ENCODE measurements at places on chromosomes 4 and X. TPM values are rescaled to one million over a fixed set of nuclear protein-coding genes. Genes with fewer than 3 reads are reported as not detected.

The PDZD4 gene
- total RNA-seq = 2.6 TPM

The UGT2B11 gene
- total RNA-seq = not detected

The GLOD5 gene
- total RNA-seq = not detected

The IL21 gene
- total RNA-seq = not detected

The PPA2 gene
- 45.5 TPM for total RNA-seq

The DOCK11 gene
- 10.9 TPM for total RNA-seq

The CXCR3 gene
- total RNA-seq = 0.54 TPM

The GPR82 gene
- total RNA-seq = not detected

The ITIH6 gene
- total RNA-seq = 0.13 TPM

The HELT gene
- not detected for total RNA-seq

GRCh38 chrX:134604701-134605311 is 53.5 kb downstream of the PLAC1 start:
- no peaks in the 10 kb centered on the region for H3K4me1 ChIP-seq
- DNase-seq = no peak
- H3K36me3 ChIP-seq = no peaks in the 10 kb centered on the region
- no peak overlapping the region for H3K4me3 ChIP-seq

DNA sequence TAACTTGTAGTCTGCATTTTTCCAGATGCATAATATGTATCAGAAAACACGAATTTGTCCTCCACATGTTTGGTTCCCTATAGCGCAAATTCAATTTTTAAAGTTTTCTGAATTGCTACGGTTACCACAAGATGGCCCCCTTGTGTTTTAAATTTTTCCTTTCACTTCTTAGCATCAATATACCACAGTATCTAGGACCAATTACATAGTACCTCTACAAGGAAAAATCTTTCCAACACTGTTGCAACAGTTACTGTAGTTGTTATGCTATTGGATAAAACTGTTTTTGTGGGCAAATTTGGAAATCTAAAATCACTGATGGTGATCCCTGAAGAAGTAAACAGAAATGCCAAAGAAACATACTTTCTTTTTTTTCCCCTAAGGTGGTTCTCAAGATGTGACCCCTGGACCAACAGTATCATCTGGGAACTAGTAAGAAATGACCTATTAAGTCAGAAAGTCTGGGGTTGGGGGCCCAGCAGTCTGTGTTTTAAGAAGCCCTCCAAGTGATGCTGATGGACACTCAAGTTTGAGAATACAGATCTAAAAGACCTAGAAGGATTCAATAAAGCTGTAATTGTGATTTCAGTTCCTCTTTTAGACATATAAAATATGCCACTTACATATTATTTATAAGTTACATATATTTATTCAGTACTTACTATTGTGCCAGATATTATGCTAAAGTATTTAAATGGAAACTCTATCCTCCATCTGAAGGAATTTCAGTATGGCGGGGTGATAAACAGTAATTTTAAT is 3.1 kb downstream of the ZGRF1 start:
- no peak overlapping the region for H3K27ac ChIP-seq
- H3K27me3 ChIP-seq = no peaks in the 10 kb centered on the region
- no peaks in the 10 kb centered on the region for H3K36me3 ChIP-seq

GRCh38 chr4:177562859-177563258 is 120.6 kb upstream of the AGA start:
- no peaks in the 10 kb centered on the region for H3K27me3 ChIP-seq
- no peak for DNase-seq
- no peaks in the 10 kb centered on the region for H3K36me3 ChIP-seq
- H3K27ac ChIP-seq = no peak overlapping the region
- peaks cover 9% of the 10 kb centered on the region for H3K4me1 ChIP-seq
- H3K4me3 ChIP-seq = no peak overlapping the region

DNA sequence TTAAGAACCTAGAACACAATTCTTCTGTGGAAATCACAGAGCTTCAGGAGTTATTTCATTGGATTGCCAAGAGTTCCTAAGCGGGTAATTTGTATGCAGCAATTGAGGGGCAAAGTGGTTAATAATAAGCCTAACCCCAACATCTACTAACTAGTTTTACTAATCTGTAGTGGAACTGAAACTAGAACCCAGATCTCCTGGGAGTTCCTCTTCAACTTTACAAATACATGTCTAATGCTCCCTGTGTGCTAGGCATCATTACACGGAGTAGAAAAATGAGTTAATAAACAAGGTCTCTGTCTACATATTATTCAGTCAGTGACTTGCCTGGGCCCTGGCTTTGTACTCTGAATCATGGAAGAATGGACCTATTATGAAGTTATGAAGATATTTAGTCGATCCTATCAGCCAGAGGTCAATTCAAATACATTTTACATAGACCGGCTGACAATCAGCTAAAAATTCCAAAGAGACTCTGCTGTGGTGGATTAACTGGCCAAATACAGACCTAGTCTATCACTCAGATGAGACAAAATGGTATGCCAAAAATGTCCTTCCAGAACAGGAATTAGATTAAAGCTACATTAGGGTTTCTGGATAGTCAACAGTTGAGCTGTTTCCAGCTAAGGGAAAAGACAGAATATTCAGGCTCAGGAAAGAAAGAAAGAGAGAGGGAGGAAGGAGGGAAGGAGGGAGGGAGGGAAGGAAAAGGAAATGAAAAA is 326.0 kb downstream of the FBXW7 start:
- H3K36me3 ChIP-seq = no peaks in the 10 kb centered on the region
- peaks cover 25% of the 10 kb centered on the region for H3K4me1 ChIP-seq
- DNase-seq = no peak
- peaks cover 8% of the 10 kb centered on the region for H3K27me3 ChIP-seq
- no peak overlapping the region for H3K4me3 ChIP-seq
- H3K27ac ChIP-seq = no peak overlapping the region

- no peak overlapping the region for H3K4me3 ChIP-seq
- H3K36me3 ChIP-seq = no peaks in the 10 kb centered on the region
- H3K4me1 ChIP-seq = peaks cover 10% of the 10 kb centered on the region
- DNase-seq = no peak
- peak overlapping the region; percentile 26 for H3K27ac ChIP-seq
Measured at GRCh38 chr4:151667048-151667447, 93.8 kb downstream of the GATB start.

- H3K4me1 ChIP-seq = no peaks in the 10 kb centered on the region
- peaks cover 2% of the 10 kb centered on the region for H3K27me3 ChIP-seq
- H3K36me3 ChIP-seq = no peaks in the 10 kb centered on the region
- DNase-seq = peak; percentile 18
Measured at GRCh38 chrX:54423161-54423888, 16.9 kb upstream of the TSR2 start.

GRCh38 chr4:186605261-186605865 is 50.0 kb upstream of the MTNR1A start:
- H3K27me3 ChIP-seq = no peaks in the 10 kb centered on the region
- DNase-seq = no peak
- H3K27ac ChIP-seq = no peak overlapping the region
- H3K4me1 ChIP-seq = peaks cover 2% of the 10 kb centered on the region
- peaks cover 16% of the 10 kb centered on the region for H3K36me3 ChIP-seq

DNA sequence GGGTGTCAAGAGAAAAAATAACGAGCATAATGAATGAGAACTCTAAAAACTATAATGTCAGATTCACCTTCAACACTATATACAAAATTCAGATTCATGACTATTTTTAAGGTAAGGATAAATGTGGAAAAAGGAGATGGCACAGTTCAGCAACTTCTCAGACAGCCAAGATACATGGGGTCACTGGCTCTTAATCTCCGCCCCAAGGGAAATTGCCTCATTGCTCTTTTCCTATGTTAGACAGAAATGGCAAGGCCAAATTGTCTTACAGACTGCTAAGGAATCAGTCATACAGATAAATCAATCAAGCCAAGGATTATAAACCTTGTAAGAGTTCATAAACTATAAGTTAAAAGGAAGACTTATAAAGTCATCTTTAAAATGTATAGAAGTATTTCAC is 183.4 kb downstream of the OPHN1 start:
- H3K36me3 ChIP-seq = peaks cover 4% of the 10 kb centered on the region
- peak overlapping the region; percentile 52 for H3K27ac ChIP-seq
- peaks cover 2% of the 10 kb centered on the region for H3K27me3 ChIP-seq
- H3K4me3 ChIP-seq = no peak overlapping the region
- H3K4me1 ChIP-seq = peaks cover 23% of the 10 kb centered on the region
- DNase-seq = no peak

GRCh38 chr4:146023334-146023967 is 84.8 kb upstream of the ZNF827 start:
- H3K27me3 ChIP-seq = no peaks in the 10 kb centered on the region
- H3K4me3 ChIP-seq = no peak overlapping the region
- H3K36me3 ChIP-seq = no peaks in the 10 kb centered on the region
- no peak for DNase-seq

DNA sequence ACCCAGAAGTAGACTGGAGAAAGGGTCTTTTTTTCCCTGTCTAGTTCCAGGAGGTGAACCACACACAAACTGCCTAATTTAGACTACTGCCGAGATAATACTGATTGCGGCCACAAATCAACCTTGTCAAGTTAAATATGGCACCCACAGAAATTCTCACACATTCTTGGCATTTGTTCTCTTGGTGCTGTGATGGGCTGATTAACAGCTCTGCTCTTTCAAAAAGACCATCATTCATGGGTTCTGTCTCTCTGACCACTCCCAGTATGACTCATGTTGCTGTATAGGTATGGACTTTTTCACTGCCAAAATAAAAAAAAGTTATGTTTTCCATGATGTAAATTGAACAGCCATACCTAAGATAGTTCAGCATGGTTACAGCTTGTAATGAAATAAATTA is 1003.5 kb upstream of the LCORL start:
- no peak overlapping the region for H3K4me3 ChIP-seq
- no peaks in the 10 kb centered on the region for H3K4me1 ChIP-seq
- H3K27me3 ChIP-seq = no peaks in the 10 kb centered on the region
- DNase-seq = no peak
- H3K27ac ChIP-seq = no peak overlapping the region

DNA sequence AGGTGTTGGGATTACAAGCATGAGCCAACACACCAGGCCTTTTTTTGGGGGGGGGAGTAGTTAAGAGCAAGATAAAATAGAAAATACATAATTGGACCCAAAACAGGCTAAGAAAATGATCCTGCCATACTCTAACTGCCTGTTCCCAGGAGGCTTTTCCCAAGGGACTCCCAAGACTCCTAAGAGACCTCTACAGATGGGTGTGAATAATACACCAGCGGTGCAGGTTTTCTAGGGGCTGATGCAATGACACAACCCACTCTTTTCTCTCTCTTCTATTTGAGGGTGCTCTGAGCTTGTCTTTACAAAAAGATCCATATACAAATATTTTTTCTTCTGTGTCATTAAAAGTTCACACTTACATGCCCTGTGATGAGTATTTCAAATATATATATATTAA is 116.9 kb downstream of the RASL11B start:
- H3K4me3 ChIP-seq = no peak overlapping the region
- H3K4me1 ChIP-seq = peaks cover 9% of the 10 kb centered on the region
- peaks cover 1% of the 10 kb centered on the region for H3K27me3 ChIP-seq
- no peaks in the 10 kb centered on the region for H3K36me3 ChIP-seq
- no peak overlapping the region for H3K27ac ChIP-seq

GRCh38 chr4:145196747-145197146 is 16.4 kb upstream of the OTUD4 start:
- peaks cover 3% of the 10 kb centered on the region for H3K4me1 ChIP-seq
- no peak overlapping the region for H3K27ac ChIP-seq
- H3K36me3 ChIP-seq = no peaks in the 10 kb centered on the region
- no peak for DNase-seq

- H3K4me1 ChIP-seq = peaks cover 2% of the 10 kb centered on the region
- no peak overlapping the region for H3K27ac ChIP-seq
- no peak overlapping the region for H3K4me3 ChIP-seq
- no peaks in the 10 kb centered on the region for H3K27me3 ChIP-seq
Measured at GRCh38 chrX:154724993-154725756, 25.7 kb downstream of the GAB3 start.

GRCh38 chrX:67730296-67730695 is 186.5 kb downstream of the AR start:
- peaks cover 13% of the 10 kb centered on the region for H3K4me1 ChIP-seq
- peaks cover 2% of the 10 kb centered on the region for H3K27me3 ChIP-seq
- DNase-seq = no peak
- H3K36me3 ChIP-seq = peaks cover 4% of the 10 kb centered on the region
- H3K4me3 ChIP-seq = no peak overlapping the region

DNA sequence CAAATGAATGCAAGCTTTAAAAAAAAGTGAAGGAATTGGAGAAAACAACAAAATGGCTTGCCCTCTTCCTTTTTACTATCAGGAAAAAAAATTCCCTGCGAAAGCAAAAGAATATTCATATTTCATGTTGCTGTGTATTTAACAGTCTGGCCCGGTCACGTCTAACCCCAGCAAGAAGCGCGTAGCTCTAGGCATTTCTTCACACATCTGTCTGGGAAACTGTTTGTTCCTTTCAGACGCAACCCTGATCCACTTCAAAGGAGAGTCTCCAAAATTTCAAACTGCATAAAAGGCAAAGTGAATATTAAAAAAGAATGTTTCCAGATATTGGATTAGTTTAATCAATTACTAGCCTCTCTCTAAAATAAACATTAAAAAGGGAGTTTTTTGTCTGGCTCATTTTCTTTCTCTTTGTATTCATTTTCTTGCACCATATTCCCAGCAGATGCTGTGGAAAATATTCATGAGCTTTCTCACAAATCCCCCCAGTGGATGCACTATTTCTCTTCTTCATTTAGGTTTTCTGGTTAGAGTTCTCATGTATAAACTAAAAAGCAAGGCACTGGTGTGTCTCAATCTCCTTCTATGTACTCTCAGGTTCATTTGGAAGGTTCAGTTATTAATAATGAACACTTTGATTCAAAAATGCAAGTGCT is 145.3 kb downstream of the MID1 start:
- DNase-seq = no peak
- H3K27ac ChIP-seq = peak overlapping the region; percentile 40
- no peaks in the 10 kb centered on the region for H3K27me3 ChIP-seq
- H3K4me3 ChIP-seq = no peak overlapping the region

GRCh38 chr4:5192271-5192670 is 141.0 kb downstream of the STK32B start:
- no peak for DNase-seq
- no peak overlapping the region for H3K27ac ChIP-seq
- H3K36me3 ChIP-seq = no peaks in the 10 kb centered on the region
- H3K27me3 ChIP-seq = no peaks in the 10 kb centered on the region
- H3K4me1 ChIP-seq = no peaks in the 10 kb centered on the region
- H3K4me3 ChIP-seq = no peak overlapping the region

GRCh38 chr4:14054391-14054790 is 426.9 kb upstream of the BOD1L1 start:
- H3K4me1 ChIP-seq = no peaks in the 10 kb centered on the region
- no peak overlapping the region for H3K27ac ChIP-seq

DNA sequence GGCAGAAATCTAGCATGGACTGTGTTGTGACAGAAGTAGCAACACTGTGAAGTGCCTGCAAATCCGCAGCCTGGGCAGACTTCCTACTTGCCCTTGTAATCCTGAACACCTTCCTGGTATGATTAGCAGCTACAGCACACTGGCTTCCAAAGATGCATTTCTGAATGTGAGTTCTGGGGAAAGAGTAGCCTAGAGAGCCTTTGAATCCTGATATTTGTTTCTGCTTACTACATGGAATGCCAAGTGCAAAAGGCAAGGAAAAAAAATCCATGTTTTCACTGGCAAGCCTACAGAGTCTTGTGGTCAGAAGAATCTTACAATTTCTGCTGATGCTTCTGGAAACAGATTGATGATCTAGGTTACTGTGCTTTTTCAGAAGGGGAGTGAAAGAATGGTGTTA is 223.7 kb downstream of the COL25A1 start:
- no peak for DNase-seq
- peaks cover 9% of the 10 kb centered on the region for H3K4me1 ChIP-seq
- H3K27me3 ChIP-seq = no peaks in the 10 kb centered on the region
